Psoas muscle (tissue), 8 donors: ENCODE measurements at places on chromosomes 4 and X. TPM values are rescaled to one million over a fixed set of nuclear protein-coding genes. Genes with fewer than 3 reads are reported as not detected.

The BGN gene
- total RNA-seq: 12.6 TPM

The FRMPD4 gene
- 0.07 TPM for total RNA-seq

The RASGEF1B gene
- total RNA-seq: 1.9 TPM

The CHRDL1 gene
- total RNA-seq: 2.2 TPM

The ITIH6 gene
- not detected for total RNA-seq

The FHL1 gene
- total RNA-seq: 7,128 TPM

The YY2 gene
- 1.8 TPM for total RNA-seq

The PABPC1L2A gene
- not detected for total RNA-seq

The PDE5A gene
- total RNA-seq: 5.3 TPM

The F8A2 gene
- total RNA-seq: not detected

The ADH1A gene
- total RNA-seq: 0.30 TPM

The GC gene
- total RNA-seq: not detected
